Fibroblast of skin of left biceps (primary cell): ENCODE measurements at places on chromosomes 4 and X.
A peak's percentile ranks its signal among the peaks of the same experiment; 100 is the strongest.

GRCh38 chr4:147090486-147090885 is 144.8 kb upstream of the TTC29 start:
- DNase-seq, result no peak

- no peak for DNase-seq
These were observed 333.3 kb upstream of the DDX53 start for GRCh38 chrX:22666441-22666840.

GRCh38 chrX:110561034-110561433 is 202.4 kb downstream of the RTL9 start:
- peak; percentile 34 for DNase-seq

DNA sequence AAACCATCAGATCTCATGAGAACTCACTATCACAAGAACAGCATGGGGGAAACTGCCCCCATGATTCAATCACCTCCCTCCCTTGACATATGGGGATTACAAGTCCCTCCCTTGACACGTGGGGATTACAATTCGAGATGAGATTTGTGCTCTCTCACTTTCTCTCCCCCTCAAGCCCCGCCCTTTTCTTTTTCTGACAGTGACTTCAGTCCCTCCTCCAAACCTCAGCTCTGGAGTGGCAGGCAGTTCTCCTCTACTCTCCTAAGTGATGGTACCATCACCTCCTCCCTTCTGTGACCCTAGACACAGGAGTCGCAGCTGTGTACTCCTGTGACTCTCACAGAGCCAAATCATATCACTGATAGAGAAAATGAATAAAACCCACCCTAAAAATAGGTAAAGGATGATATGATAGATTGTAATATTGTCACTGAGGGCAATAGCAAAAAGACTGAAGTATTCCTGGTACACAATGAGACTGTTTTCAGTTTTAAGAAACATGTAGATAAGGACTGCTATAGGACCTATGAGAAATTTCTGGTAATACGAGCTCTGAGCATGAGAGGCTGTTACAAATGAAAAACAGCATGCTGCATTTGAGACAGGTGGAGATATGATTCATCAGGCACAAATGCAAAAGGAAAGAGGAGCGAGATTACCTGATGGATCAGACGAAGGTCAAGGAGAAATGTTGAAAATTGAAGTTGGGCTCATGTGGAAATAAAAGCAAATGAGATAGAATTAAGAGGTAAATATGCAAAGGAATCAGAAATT is 101.2 kb upstream of the CBLL2 start:
- no peak for DNase-seq
